ENCODE measurements at places on chromosomes 5 and 9.

- no peak for DNase-seq
These were observed 19.7 kb downstream of the MAST4 start for GRCh38 chr5:66615894-66616293.

- no peak for DNase-seq
These were observed 208.4 kb downstream of the PDZD2 start for GRCh38 chr5:31847354-31847753.

DNA sequence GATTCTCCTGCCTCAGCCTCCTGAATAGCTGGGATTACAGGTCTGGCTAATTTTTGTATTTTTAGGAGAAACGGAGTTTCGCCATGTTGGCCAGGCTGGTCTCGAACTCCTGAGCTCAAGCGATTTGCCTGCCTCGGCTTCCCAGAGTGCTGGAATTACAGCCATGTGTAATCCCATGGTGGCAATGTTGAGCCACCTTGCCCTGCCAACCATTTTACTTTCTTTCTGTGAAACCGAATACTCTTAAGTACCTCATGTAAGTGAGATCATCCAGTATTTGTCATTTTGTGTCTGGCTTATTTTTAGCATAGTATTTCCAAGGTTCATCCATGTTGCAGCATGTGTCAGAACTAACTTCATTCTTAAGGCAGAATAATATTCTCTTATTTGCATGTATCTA is 8.2 kb downstream of the PRRC2B start:
- DNase-seq = no peak

GRCh38 chr9:105670775-105671174 is 8.5 kb downstream of the TAL2 start:
- DNase-seq = no peak

Data from stimulated activated CD8-positive, alpha-beta memory T cell treated with anti-CD3 and anti-CD28 coated beads, Interleukin-12 subunit alpha, Interleukin-12 subunit beta, amount 100 ng/mL, for 1 hour (primary cell).